ENCODE measurements at places on chromosomes 7 and 10. TPM values are rescaled to one million over a fixed set of nuclear protein-coding genes. Genes with fewer than 3 reads are reported as not detected.

DNA sequence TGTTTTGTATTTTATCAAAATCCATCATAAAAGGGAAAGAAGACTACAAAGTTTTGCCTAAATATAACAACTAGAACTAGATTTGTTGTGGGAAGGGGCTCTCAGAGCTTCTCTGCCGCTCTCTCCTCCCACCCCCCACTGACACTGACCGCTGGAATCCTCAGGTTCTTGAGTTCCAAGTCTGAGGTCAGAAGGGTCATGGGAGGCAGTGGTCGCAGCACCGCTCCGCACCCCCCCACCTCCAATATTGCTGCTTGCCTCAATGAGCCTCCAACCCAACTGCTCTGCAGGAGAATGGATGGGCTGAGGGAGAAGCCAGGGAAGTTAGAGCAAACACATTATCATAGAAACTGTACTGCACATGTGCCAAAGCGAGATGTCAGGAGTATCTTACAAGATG lies 359.4 kb downstream of the GRID1 start:
- no peak for DNase-seq

DNA sequence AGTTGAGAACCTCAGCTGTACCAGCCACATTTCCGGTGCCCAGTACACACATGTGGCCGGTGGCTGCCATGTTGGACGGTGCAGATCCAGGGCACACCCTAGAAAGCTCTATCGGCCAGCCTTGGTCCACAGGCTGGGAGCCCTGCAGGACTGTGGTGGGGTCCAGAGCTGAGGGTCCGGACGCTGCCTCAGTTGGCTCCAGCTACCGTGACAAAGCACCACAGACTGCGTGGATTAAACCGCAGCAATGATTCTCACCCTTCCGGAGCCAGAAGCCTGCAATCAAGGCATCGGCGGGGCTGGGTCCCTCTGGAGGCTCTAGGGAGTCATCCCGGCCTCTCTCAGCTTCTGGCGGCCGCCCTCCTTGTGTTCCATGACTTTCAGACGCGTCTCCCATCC lies 50.1 kb downstream of the PDGFA start:
- DNase-seq = no peak

GRCh38 chr10:70863470-70864160 lies 24.8 kb downstream of the PCBD1 start:
- DNase-seq = no peak

Gene SLC39A12
- not detected for total RNA-seq

DNA sequence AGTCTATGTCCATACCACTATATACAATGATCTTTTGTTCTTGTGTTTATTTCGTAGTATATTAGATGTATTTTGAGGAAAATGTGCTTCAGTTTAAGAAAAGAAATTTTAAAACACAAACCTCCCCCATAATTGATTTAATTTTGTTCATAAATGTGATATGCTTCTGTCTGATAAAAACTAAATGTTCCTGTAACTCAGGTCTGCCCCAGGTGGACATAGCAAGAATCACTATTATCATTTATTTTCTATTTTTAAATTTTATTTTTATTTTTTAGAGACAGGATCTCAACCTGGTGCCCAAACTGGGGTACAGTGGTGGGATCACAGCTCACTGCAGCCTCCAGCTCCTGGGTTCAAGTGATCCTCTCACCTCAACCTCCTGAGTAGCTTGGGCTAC lies 43.2 kb downstream of the BEND7 start:
- DNase-seq = peak; percentile 7

- DNase-seq = peak; percentile 13
These were observed 14.5 kb downstream of the ANKIB1 start for GRCh38 chr7:92260248-92260781.

Gene AGR3
- not detected for total RNA-seq

Gene KCND2
- total RNA-seq = 0.05 TPM

GRCh38 chr7:128833148-128833945 lies 3.1 kb downstream of the FLNC start:
- DNase-seq = peak; percentile 66

DNA sequence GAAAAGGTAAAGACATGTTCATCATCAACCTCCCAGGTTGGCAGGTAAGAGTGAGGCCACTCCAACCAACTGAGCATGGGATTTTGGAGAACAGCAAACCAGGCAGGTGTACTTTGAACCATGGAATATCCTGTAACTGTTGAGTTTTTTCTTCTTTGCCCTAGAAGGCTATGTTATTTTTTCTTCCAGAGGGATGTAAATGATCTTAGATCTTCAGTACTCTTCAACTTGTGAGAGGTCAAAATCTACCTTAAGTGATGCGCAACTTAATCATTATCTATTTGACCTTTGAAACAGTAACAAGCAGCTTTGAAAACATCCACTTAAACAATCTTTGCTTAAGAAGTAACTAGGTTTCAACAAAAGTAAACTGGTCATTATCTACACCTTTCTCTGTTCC lies at the start of gene CUBN:
Gene CUBN (minus strand): TSS at position 71 of the 400 bp plus-strand sequence. CDS start 46 bp downstream, at position 25.
- no peak for DNase-seq

- no peak for DNase-seq
These were observed 110.2 kb upstream of the EGR2 start for GRCh38 chr10:62926407-62926806.

DNA sequence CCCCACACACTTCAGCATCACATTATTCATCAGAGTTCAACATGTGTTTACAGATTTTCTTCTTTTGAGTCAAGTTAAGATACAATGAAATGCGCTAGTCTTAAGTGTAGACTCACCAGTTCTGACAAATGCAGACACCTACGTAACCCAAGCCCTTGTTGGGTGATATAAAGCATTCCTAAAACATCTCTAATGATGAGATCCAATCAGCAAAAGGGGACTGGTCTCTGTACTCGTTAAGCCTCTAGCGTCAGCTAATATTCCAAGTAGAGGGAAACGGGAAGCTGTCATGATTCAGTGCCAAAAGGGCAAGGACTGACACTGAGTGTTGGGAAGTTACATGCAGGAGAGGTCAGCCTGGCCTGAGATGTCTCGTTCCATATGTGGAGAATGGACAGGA lies 38.7 kb upstream of the TRIL start:
- no peak for DNase-seq

Gene BAG3
- 6.3 TPM for total RNA-seq

Gene LRIT1
- total RNA-seq = not detected

All from renal cortical epithelial cell (primary cell).